Muscle of arm (tissue), 14 donors: ENCODE measurements at places on chromosomes 2 and 18. TPM values are rescaled to one million over a fixed set of nuclear protein-coding genes. Genes with fewer than 3 reads are reported as not detected.
A peak's percentile ranks its signal among the peaks of the same experiment; 100 is the strongest.

DNA sequence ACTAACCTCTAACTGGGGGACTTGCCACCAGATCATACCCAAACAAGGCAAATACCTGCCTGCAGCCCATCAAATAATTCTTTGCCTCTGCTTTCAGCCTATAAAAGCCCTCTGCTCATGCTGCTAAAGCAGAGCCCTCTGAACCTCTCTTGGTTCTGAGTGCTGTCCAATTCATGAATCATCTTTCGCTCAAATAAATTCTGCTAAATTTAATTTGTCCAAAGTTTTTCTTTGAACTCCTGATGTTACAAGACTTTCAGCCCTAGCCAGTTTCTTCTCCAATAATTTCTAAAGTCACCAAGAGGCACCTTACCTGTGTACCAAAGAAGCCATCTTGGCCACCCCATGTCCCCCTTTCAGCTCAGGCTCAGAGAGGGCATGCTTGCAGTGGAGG is 72.0 kb downstream of the MRO start:
- DNase-seq, result no peak

Gene CROCC2
- 0.60 TPM for polyA plus RNA-seq

- DNase-seq, result peak; percentile 50
Observed at GRCh38 chr2:211745295-211746097, 793.1 kb downstream of the ERBB4 start.

DNA sequence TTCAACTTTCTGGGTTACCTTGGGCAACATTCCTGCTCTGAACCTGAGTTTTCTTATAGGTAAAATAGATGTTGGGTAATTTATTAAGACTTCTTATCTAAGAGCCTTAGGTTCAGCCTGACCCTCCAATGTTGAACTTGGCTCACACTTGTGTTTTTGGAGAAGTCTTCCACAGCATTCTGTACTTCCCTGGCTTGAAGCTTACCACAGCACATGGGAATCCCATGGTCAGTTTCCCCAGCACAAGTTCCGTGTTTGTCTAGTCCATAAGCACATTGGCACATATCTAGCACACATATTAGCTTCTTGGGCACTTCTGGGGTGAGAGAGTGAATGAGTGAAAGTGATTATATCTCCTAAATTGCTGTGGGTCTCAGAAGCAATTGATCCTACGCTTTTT is 782.5 kb upstream of the HS6ST1 start:
- DNase-seq, result no peak

- no peak for DNase-seq
Observed at GRCh38 chr2:217947383-217948350, 55.1 kb downstream of the TNS1 start.

GRCh38 chr2:24571828-24572442 is 80.9 kb downstream of the NCOA1 start:
- no peak for DNase-seq

DNA sequence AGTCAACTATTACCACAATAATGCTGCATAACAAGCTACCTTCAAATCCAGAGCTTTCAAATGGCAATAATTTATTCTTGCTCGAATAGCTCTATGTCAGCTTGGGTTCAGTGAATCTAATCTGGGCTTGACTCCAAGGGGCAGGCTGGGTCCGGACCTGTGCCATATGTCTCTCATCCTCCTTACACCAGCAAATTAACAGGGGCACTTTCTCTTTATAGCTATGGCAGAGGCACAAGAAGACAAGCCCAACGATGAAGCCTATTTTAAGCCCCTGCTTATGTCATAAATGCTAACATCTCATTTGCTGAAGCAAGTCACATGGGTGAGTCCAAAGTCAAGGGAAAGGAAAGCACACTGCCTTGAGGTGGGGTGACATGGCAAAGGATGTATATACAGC is 13.3 kb upstream of the ZNF521 start:
- no peak for DNase-seq

Gene LYG2
- not detected for polyA plus RNA-seq

Gene METAP1D
- 9.8 TPM for polyA plus RNA-seq

DNA sequence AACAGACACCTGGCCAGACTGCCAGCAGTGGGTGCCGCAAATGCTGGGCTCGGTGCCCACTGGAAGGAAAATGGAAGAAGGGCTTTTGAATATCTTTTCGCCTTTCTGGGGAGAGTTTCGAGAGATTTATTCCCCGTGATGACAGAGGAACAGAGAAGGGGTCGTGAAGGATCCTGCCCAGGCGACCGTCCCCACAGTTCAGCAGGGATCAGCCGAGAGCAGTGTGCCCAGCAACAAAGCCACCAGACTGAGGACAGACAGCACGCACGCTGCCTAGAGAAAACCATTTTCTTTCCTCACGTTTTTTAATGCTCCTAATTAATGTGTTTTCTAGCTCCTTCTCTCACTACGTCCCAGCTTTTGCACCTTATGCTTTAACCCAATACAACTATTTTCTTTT is 47.7 kb downstream of the XRCC5 start:
- DNase-seq, result no peak

Gene CKAP2L
- polyA plus RNA-seq, result 7.3 TPM

GRCh38 chr2:129296396-129296795 is 683.1 kb upstream of the RAB6C start:
- no peak for DNase-seq

Gene UGT1A3
- polyA plus RNA-seq, result not detected

DNA sequence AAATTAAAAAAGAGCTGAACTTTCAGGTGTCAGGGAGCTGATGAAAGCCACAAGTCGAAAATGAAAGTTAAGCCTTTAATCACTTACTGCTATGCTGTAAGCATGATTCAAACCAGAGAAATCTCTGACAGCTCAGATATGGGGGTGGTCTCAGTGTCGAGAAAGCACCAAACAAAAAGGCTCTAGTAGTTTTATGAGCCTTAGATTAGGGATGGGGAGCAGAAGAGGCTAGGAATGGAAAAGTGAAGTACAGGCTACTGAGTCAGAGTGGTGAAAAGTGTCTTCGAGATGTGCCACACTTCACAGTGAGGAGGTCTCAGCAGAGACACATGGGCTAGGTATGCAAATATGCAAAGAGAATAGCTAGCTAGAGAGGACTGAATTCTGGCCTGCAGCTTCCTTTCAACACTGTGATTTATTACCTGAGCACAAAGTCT is 482.2 kb downstream of the SPAG16 start:
- DNase-seq, result no peak

Gene SIX2
- 7.6 TPM for polyA plus RNA-seq

DNA sequence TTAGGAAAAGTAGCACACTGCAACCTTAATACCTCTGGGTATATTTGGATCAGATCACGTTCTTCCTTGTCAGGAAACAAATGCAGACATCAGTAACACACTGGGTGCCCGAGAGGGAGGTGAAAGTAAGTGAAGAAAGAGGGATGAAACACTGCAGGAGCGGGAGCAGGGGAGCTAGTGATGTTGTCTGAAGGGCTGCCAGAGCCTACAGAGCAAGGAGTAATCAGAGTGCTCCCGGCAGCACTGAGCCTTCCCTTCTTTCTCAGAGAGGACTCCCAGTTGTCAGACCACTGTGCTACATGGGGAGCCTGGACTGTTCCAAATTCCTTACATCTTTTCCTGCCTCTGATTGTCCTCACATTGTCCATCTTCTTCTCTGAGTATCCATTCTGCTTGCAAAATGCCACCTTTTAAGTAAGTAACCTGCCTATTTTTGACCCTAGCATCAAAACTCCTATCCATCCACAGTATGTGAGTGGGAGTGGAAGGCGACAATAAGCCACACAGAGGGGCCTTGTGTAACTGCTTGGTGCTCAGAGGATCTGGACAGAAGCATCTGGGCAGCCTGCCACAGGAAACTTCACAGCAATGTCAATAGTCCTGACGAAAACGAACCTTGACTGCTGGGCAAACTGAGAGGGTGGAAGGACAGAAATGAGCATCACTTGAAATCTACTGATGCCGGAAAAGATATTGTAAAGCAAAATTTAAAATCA is 10.8 kb upstream of the NAB1 start:
- DNase-seq, result no peak

- no peak for DNase-seq
Observed at GRCh38 chr18:22277758-22278157, 108.4 kb downstream of the GATA6 start.

- no peak for DNase-seq
Observed at GRCh38 chr18:23107718-23108117, 27.6 kb upstream of the CABLES1 start.

Gene NLRC4
- 1.2 TPM for polyA plus RNA-seq

GRCh38 chr2:140654565-140654964 is 1476.3 kb downstream of the LRP1B start:
- DNase-seq, result peak; percentile 23

Gene DDX18
- polyA plus RNA-seq, result 48.8 TPM

Gene CTIF
- polyA plus RNA-seq, result 30.9 TPM

DNA sequence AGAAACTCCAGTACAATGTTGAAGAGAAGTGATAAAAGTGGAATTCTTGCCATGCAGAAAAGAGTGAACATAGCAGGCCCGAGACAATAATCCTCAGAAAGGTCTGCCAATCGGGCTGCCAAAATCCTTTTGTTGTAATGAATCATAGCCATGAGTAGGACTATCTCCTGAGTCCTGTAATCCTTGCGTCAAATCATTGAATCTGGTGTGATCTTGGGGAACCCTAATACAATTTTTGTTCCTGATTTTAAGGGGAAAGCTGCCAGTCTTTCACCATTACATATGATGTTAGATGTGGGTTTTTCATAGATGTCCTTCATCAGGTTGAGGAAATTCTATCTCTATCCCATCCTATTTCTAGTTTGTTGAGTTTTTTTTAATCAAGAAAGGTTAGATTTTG is 2.2 kb downstream of the TPGS2 start:
- DNase-seq, result no peak

Gene FKBP7
- polyA plus RNA-seq, result not detected

Gene HK2
- polyA plus RNA-seq, result 6.0 TPM

Gene ABCG8
- polyA plus RNA-seq, result 0.01 TPM

Gene TCF7L1
- 29.4 TPM for polyA plus RNA-seq

DNA sequence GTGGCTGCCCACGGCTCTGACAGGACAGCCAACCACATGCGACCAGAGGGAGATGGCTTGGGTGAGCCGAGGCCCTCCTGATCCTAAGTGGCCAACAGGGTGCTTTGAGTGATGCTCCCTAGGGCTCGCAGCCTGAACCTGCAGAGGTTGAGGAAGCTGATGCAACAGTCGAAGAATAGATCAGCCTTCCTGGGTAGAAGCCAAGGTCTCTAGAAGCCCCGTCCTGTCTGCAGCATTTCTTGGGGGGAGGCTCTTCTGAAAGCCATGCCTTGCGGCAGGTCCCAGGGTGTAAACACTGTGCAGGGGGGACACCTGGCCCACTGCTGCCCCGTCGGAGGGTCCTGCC is 136.4 kb downstream of the HDAC4 start:
- no peak for DNase-seq

DNA sequence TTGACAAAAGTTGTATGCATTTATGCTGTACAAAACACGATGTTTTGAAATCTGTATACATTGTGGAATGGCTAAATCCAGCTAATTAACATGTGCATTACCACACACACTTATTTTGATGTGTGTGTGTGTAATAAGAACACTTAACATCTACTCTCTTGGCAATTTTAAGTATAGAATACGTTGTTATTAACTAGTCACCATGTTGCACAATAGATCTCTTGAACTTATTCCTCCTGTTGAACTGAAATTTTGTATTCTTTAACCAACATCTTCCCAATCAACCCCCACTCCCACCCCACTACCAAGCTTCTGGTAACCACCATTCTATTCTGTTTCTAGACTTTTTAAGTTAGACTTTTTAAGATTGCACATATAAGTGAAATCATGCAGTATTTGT is 16.3 kb upstream of the SP3 start:
- DNase-seq, result no peak

GRCh38 chr18:48800466-48800865 is 150.3 kb downstream of the SMAD7 start:
- DNase-seq, result no peak

Gene AGXT
- 0.06 TPM for polyA plus RNA-seq

Gene CCT7
- 186 TPM for polyA plus RNA-seq

GRCh38 chr18:79902640-79903039 is 48.8 kb downstream of the SLC66A2 start:
- DNase-seq, result no peak

GRCh38 chr2:112151271-112151670 is 13.1 kb downstream of the FBLN7 start:
- DNase-seq, result no peak

DNA sequence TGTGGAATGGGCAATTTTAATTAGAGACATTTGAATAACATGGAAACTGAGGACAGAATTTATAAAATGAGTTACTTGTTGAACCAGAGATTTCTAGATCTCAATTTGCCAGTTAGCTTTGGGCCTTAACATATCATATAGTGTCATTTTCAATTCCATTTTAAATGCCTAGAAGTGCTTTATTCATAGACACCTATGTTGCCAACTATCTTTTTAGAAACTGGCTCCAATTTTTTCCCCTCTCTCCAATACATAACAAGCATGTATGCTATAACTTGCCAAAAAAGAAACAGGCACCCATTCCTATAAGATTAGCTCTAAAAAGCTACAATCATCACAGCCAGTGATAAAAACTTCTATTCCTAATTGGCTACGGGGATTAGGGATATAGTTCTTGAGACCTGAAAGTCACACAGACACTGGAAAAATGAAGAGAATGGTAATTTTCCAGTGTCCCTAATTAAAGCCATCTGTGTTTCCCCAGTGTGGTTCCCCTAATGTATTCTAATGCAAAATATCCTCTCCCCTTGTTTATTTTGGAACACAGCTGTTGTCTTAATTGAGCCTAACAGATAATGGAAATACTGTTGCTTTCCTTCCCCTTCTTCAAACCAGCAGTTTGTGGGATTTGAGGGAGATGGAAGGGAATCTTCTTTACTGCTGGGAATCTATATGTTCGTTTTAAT is 205.5 kb upstream of the FSHR start:
- peak; percentile 18 for DNase-seq

DNA sequence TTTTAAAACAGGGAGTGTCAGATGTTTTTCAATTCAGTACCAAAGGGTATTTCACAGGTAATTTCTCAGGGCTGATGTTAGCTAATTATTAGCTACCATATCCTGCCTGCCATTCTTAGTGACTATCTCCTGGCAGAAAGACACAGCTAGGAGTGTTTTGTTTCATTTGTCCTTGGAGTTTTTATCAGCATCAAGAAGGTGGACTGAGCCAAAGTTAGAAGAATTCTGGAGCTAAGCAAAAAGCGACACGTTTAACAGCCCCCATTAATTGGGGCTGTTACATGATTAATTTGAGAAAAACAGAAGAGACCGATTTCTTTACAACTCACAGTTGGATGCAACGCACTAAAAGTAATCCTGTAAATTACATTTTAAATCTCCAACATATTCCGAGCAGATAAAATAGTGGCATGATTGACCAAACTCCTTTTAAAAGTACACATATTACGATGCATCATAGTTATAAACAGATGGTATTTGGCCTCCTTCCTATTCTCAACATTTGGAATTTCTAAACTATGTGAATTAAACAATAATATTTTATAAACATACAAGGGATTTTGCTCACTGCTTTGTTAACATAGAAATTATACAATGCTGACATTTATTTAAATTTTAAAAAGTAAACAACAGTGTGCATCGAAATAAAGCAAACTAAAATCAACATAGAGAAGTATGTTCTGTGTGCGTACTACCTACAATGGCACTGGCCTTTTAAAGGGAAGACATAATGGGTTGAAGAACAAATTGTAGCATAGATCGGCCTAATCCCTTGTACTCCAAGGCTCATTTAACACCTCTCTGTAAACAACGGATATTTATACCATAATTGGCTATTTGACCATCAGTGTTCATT is 585.1 kb downstream of the ZEB2 start:
- DNase-seq, result no peak

- DNase-seq, result no peak
Observed at GRCh38 chr2:200125444-200126284, 170.3 kb downstream of the MAIP1 start.
